ENCODE measurements at places on chromosomes 6 and 20.

GRCh38 chr6:150142670-150143515 is at the start of gene PPP1R14C:
Gene PPP1R14C, plus strand, starts transcription at chr6:150143044. Its CDS starts 149 bp downstream, at chr6:150143193.
- DNase-seq: peak; percentile 42

GRCh38 chr20:61333484-61334108 is 81.5 kb downstream of the CDH4 start:
- no peak for DNase-seq

DNA sequence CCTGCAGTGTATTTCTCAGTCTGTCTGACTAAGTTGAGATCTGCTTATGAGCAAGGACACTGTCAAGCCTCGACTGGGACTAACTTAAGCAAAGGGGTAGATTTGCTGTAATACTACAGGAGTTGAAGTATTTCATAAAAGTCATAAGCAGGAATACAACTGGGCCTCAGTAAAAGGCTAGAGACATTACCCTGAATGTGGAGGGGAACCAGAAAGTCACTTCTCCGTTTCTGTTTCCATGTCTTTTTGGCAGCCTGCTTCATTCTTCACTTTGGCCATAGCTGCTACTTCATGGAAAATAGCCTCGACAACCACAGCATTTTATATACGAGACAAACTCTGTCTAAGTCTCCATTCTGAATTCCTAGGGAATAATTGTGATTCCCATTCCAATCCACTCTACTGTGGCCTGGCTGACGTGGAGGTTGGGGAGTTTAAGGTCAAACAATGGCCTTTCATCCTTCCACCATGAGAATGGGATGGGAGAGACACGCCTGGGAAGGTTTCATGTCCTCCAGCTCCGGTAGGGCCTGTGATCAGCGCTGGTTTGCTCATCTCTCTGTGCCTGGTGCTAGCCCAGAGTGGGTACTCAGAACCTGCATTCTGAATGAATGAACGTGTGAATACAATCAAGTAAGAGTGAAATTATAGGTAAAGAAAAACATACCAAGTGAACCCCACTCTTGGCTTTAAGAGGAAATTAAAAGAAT is 37.1 kb upstream of the DUSP22 start:
- no peak for DNase-seq

GRCh38 chr6:74939721-74940620 is 265.9 kb downstream of the COL12A1 start:
- DNase-seq: no peak

DNA sequence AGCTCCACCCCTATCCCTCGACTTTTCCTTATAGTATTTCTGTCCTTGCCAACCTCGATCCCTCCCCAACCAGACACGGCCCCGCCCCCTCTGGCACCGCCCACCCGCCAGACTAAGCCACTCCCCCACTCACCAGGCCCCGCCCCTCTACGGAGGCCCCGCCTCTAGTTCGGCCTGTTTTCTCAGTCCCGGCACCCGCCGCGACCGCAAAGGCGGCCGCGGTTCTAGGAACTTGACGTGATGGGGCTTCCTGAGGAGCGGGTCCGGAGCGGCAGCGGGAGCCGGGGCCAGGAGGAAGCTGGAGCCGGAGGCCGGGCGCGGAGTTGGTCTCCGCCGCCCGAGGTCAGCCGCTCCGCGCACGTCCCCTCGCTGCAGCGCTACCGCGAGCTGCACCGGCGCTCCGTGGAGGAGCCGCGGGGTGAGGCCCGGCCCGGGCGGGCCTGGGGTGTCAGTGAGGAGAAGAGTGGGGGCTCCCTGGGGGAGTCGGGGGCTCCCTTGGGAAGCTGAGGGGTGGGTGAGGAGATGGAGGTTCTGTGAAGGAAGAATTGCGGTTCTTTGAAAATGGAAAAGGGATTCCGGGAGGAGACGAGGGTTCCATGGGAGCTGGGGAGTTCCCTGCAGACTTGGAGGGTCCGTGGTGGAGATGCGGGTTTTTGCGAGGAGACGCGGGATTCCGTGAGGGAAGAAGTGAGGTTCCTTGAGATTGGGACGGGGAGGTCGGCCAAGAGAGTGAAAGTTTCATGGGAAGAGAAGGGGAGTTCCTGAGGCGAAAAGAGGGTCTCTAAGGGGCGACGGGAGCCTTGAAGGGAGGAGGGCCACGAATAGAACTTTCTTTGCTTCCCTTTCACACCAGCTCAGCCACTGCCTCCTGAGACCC is at the start of gene ACSS2:
TSS of gene ACSS2 (plus strand) at position 207 of the 877 bp plus-strand sequence. CDS start at position 241, 34 bp downstream.
- DNase-seq: peak; percentile 96

DNA sequence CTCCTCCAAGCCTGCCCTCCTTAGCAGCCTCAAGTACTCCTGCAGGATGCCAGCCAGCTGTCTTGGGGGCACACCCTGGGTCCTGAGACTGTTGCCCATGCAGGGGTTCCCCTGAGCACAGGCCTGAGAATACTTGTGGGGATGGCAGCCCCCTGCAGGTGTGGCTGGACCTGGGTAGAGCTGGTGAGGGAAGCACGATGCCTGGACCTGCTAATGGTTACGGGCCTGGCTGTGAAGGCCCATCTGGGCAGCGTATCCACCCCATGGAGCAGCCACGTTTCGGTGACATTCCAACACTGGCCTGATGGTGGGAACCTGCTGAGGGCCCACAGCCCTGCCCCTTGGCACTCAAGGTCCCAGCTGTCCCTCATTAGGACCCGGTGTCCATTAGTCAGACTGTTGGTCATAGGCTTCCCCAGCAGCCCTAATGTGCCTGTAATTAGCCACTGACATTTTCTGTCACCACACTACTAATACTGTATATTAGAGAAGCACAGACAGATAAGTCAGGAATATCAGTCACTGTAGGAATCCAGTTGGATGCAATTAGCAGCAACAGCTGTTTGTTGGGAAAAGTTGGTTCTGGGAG is 20.3 kb downstream of the CCDC167 start:
- DNase-seq: no peak

GRCh38 chr6:138562691-138563090 is 63.4 kb upstream of the NHSL1 start:
- DNase-seq: no peak

GRCh38 chr20:7770578-7770977 is 169.7 kb downstream of the HAO1 start:
- DNase-seq: no peak

GRCh38 chr6:98498144-98498775 is 336.1 kb upstream of the POU3F2 start:
- DNase-seq: no peak

DNA sequence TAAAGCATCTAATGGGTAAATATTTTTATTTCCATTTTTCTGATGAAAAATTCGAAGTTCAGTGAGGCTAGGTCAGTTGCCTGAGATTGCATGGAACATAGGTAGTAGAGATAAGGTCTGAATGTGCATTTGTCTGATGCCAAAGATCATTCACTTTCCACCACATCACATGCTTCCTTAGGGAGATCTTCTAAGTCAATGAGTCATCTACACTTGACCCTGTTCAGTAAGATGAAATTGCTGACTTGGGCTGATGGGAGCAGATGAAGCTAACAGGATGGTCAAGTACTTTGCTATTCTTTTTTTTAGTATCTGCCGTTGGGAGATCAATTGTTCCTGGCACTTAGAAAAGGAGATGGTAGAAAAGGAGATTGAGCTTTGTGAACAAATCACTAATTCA is 511.3 kb downstream of the PHF3 start:
- no peak for DNase-seq

GRCh38 chr20:61246269-61246668 is 5.8 kb upstream of the CDH4 start:
- no peak for DNase-seq

All from putamen (tissue), 1 donor.